Body of pancreas (tissue), 4 donors: ENCODE measurements at places on chromosomes 12 and 14. TPM values are rescaled to one million over a fixed set of nuclear protein-coding genes. Genes with fewer than 3 reads are reported as not detected.

The ALKBH2 gene
- total RNA-seq, result 16.1 TPM

DNA sequence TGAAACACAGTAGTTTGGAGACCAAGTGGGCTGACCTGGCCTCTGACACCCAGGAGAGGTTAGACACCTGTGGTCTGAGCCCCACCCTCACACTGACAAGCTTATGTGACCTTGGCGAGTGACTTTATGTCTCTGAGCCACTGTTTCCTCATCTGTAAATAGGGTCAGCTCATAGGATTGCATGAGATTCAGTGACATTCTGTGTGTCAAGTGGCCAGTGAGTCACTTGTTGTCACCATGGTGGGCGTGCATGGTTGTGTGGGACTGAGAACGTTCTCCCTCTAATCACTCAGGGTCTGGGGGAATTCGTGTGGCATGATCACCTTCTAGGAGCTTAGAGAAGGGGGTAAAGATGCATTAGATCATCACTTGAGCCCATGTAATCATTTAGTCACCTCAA, 146.4 kb downstream of the PHETA1 start:
- no peaks in the 10 kb centered on the region for H3K4me1 ChIP-seq
- no peaks in the 10 kb centered on the region for H3K36me3 ChIP-seq
- H3K27me3 ChIP-seq, result no peaks in the 10 kb centered on the region
- no peak overlapping the region for H3K27ac ChIP-seq

The GZMH gene
- not detected for total RNA-seq

DNA sequence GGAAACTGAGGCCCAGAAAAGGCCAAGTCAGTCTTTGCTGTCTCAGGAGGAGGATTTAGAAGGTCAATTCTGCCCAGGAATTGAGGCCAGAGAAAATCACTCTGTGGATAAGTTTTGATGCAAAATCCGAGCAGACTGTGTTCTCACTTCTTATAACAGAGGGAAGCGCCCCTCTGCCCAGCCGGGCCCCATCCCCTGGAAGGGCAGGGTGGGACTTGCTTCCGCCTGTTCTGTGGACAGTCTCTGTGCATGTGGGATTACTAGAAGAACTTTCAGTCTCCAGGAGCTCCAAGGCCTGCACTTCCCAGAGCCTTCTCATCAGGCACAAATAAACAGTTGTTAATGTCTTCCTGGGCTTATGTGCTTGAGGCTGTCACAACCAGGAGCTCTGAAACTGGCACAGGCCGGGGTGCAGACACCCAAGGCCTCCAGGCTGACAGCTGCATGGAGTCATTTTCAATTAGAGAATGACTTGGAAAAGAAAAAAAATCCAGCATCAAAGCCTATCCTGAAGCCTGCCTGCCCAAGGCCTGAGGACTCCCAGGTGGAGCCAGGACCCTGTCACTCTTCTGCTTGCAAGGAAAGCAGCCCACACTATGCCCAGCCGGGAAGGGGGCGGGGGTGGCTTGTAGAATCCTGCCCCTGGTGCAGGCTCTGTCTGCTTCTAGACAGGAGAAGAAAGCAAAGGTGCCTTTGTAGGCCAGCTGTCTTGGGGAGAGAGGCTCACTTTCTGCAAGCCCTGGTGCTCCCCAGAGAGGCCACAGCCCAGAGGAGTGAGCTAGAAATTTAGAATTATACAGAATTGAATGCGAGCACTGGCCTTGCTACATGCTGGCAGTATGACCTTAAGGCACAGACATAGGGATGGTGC, 84.7 kb downstream of the NTF3 start:
- DNase-seq, result no peak
- no peak overlapping the region for H3K27ac ChIP-seq
- no peaks in the 10 kb centered on the region for H3K4me1 ChIP-seq
- H3K4me3 ChIP-seq, result no peak overlapping the region

The EML1 gene
- 34.6 TPM for total RNA-seq

The HAL gene
- 0.52 TPM for total RNA-seq

GRCh38 chr12:54940727-54941315, 43.7 kb downstream of the TESPA1 start:
- no peaks in the 10 kb centered on the region for H3K27me3 ChIP-seq
- no peak for DNase-seq
- no peak overlapping the region for H3K27ac ChIP-seq
- no peak overlapping the region for H3K4me3 ChIP-seq
- no peaks in the 10 kb centered on the region for H3K4me1 ChIP-seq

DNA sequence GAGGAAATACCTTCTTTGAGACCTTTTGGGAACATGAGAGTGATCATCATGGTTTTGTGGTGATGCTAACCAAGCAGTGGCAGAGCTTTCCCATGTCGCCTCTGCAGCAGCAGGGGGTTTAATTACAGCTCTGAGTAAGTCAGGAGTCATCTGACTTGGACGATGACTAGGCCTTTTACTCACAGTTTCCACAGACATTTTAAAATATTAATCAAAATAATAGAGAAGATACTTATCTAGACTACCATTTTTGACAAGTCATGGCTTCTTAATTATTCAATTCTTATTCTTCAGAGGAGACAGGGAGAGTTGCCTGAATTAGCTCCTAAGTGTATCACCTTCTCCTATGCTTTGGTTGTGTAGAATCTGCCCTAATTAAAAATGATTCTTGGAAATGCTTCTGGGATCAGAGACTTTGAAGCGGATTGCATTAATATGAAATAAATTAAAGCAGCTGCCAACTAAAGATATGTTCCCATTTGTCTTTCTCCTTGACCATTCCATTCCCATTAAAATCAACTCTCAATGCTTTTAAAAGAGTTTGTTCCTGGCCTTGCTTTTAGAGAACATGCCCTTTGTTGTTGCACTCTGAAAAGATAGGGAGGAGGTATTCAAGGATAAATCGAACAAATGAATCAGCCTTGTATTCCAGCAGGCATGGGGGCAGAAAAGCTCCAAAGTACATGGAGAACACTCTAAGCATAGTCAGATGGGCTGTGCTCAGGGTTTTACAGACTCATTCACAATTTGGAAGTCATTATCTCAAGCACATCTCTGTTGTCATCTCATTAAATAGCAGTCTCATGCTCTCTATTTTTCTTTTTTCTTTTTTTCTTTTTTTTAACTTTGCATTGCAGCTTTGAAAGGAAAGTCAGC, 7.7 kb upstream of the IFNG-AS1 start:
- no peak overlapping the region for H3K4me3 ChIP-seq
- DNase-seq, result no peak
- no peaks in the 10 kb centered on the region for H3K36me3 ChIP-seq
- no peaks in the 10 kb centered on the region for H3K27me3 ChIP-seq
- no peak overlapping the region for H3K27ac ChIP-seq

DNA sequence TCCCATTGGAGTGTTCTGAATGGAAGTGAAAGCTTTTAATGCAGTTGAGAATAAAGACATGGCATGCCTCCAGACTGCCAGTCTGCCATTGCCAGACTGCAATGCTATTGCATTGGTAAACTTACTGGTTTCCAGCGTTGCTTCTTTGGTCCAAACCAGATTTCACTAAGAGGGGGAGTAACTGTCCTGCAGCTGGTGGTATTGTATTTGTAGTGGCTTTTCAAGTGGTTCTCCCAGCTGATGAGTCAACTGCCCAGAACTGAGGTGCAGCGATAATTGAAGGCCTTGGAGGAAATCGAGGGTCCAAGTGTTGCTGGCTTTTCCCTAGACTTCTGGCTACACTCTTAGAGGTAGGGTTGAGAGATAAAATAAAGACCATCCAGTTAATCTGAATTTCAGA, 31.9 kb downstream of the ERG28 start:
- H3K27me3 ChIP-seq, result no peaks in the 10 kb centered on the region
- H3K4me3 ChIP-seq, result no peak overlapping the region
- no peaks in the 10 kb centered on the region for H3K4me1 ChIP-seq
- no peaks in the 10 kb centered on the region for H3K36me3 ChIP-seq

- no peaks in the 10 kb centered on the region for H3K4me1 ChIP-seq
- H3K4me3 ChIP-seq, result no peak overlapping the region
- H3K36me3 ChIP-seq, result no peaks in the 10 kb centered on the region
- H3K27me3 ChIP-seq, result no peaks in the 10 kb centered on the region
These were observed 182.2 kb downstream of the EXOC5 start for GRCh38 chr14:57086271-57087162.

GRCh38 chr14:45426685-45427282, 173.8 kb upstream of the MIS18BP1 start:
- DNase-seq, result no peak
- no peak overlapping the region for H3K27ac ChIP-seq
- H3K4me1 ChIP-seq, result no peaks in the 10 kb centered on the region
- H3K36me3 ChIP-seq, result no peaks in the 10 kb centered on the region
- H3K4me3 ChIP-seq, result no peak overlapping the region

The POLR3B gene
- total RNA-seq, result 9.1 TPM

The FAM186B gene
- 0.78 TPM for total RNA-seq

DNA sequence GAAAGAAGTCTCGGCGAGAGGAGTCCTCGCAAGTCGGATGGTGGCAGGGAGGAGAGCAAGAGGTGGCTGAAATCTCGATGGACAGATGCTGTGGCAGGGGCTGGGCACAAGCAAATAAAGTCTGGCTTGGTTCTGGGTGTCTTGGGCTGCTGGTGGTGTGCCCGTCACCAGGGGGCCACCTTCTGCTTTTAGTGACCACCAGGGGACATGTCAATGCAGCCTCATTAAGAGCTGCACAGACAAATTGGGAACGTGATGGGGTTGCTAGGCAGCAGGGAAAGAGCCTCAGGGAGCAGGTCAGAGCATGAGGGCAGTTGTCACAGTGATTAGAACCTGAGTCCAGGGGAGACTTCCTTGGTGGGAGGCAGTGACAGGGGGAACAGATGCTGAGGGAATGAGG, 44.0 kb downstream of the LRRC74A start:
- no peak overlapping the region for H3K4me3 ChIP-seq
- peaks cover 7% of the 10 kb centered on the region for H3K4me1 ChIP-seq
- DNase-seq, result peak; percentile 22
- H3K36me3 ChIP-seq, result no peaks in the 10 kb centered on the region
- no peaks in the 10 kb centered on the region for H3K27me3 ChIP-seq

GRCh38 chr12:45938566-45938965, 51.8 kb downstream of the SCAF11 start:
- no peak overlapping the region for H3K27ac ChIP-seq
- peaks cover 2% of the 10 kb centered on the region for H3K36me3 ChIP-seq
- H3K4me1 ChIP-seq, result no peaks in the 10 kb centered on the region
- H3K4me3 ChIP-seq, result no peak overlapping the region
- no peak for DNase-seq

GRCh38 chr12:65164774-65165173, 4.6 kb upstream of the LEMD3 start:
- no peak overlapping the region for H3K4me3 ChIP-seq
- no peak overlapping the region for H3K27ac ChIP-seq
- H3K36me3 ChIP-seq, result no peaks in the 10 kb centered on the region
- no peaks in the 10 kb centered on the region for H3K4me1 ChIP-seq
- DNase-seq, result no peak
- no peaks in the 10 kb centered on the region for H3K27me3 ChIP-seq

GRCh38 chr12:12803186-12803585, 10.0 kb upstream of the DDX47 start:
- H3K27me3 ChIP-seq, result no peaks in the 10 kb centered on the region
- no peak overlapping the region for H3K4me3 ChIP-seq
- no peaks in the 10 kb centered on the region for H3K4me1 ChIP-seq
- no peak overlapping the region for H3K27ac ChIP-seq
- H3K36me3 ChIP-seq, result no peaks in the 10 kb centered on the region

GRCh38 chr12:66956300-66956699, 277.4 kb upstream of the GRIP1 start:
- H3K36me3 ChIP-seq, result no peaks in the 10 kb centered on the region
- H3K27ac ChIP-seq, result no peak overlapping the region
- H3K4me1 ChIP-seq, result no peaks in the 10 kb centered on the region
- DNase-seq, result no peak

The FIGNL2 gene
- 0.52 TPM for total RNA-seq

The UNC79 gene
- total RNA-seq, result 3.3 TPM

GRCh38 chr14:71532344-71532743, 399.9 kb upstream of the RGS6 start:
- H3K27me3 ChIP-seq, result no peaks in the 10 kb centered on the region
- peaks cover 7% of the 10 kb centered on the region for H3K4me1 ChIP-seq
- DNase-seq, result no peak
- no peak overlapping the region for H3K4me3 ChIP-seq
- no peak overlapping the region for H3K27ac ChIP-seq

The SLC39A5 gene
- total RNA-seq, result 306 TPM

DNA sequence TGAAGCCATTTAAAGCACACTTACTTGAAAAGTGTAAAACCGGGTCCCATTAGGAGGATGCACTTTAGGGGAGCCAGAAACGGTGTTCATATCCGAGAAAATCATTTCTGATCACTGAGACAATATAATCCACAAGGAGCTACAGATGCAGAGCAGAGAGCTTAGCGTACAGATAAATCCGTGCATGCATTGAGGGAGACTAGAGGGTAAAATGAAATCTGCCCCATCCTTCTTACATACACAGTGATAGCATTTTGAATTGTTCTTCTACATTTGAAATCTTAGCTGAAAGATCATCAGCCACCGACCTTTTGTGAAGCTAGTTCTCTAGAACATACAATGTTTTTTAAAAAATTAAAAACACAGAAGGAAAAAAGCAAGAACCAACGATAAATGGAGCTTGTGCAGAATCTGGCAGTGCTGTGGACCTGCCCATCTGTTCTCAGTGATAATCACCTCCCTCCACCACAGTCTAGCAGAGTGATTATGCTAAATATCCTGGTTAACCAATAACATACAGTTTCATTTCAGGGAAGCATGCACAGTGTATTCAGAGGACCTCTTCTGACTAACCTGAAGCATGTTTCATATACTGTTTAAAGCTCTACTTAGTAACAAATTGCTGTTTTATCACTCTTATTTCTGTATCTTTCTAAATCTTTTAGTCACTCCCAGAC, 161.1 kb downstream of the PPFIA2 start:
- no peak for DNase-seq
- H3K4me3 ChIP-seq, result no peak overlapping the region
- H3K4me1 ChIP-seq, result no peaks in the 10 kb centered on the region
- no peaks in the 10 kb centered on the region for H3K27me3 ChIP-seq
- no peaks in the 10 kb centered on the region for H3K36me3 ChIP-seq

DNA sequence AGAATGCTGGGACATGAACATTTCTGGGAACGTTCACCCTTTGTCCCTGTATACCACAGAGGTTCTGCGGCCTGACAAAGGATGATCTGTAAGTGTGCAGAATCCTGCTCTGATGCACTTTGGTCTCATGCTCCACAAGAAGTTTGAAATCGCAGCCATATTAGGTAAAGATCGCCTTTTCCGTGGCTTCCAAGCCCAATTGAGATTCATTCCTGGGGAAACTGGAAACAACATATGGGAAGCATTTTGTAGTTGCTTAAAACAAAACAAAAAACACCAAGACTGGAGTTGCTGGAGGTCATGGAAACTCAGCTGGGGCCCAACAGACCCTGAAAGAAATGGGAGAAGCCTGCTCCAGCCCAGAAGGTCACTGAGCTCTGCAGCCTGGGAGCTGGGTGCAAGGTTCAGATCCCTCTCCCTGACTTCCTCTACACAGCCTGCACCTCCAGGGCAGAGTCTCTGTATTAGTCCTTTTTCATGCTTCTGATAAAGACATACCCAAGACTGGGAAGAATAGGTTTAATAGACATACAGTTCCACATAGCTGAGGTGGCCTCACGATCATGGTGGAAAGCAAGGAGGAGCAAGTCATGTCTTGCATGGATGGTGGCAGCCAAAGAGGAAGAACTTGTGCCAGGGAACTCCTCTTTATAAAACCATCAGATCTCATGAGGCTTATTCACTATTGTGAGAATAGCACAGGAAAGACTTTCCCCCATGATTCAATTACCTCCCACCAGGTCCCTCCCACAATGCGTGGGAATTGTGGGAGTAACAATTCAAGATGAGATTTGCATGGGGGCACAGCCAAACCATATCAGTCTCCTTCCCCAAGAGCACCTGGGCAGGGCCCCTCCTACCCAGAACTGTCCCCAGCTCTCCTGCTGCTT, 60.8 kb upstream of the CHGA start:
- H3K36me3 ChIP-seq, result no peaks in the 10 kb centered on the region
- no peaks in the 10 kb centered on the region for H3K4me1 ChIP-seq
- DNase-seq, result no peak
- H3K27me3 ChIP-seq, result no peaks in the 10 kb centered on the region
